ENCODE measurements at places on chromosomes 5 and 9.

DNA sequence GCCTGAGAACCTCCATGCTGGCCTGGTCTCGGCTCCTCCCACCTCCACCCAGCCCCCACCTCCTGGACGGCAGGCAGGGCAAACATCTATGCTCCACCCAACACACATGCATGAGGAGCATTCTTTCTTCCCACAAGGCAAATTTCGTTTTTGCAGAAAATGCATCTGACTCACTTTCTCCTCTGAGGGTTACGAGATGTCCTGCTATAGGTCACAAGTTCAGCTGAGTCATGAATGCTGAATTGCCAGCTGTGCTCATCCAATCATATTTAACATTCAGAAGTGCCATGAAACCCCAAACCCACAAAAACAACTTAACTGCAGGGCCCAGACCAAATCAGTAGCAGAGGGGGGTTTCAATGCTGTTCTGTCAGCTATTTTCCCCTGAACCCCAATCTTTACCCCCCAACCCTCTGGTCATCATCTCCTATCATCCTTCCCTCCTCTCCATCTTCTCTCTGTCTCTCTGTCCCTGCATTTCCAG, 39.0 kb upstream of the OSMR start:
- peak; percentile 11 for DNase-seq

DNA sequence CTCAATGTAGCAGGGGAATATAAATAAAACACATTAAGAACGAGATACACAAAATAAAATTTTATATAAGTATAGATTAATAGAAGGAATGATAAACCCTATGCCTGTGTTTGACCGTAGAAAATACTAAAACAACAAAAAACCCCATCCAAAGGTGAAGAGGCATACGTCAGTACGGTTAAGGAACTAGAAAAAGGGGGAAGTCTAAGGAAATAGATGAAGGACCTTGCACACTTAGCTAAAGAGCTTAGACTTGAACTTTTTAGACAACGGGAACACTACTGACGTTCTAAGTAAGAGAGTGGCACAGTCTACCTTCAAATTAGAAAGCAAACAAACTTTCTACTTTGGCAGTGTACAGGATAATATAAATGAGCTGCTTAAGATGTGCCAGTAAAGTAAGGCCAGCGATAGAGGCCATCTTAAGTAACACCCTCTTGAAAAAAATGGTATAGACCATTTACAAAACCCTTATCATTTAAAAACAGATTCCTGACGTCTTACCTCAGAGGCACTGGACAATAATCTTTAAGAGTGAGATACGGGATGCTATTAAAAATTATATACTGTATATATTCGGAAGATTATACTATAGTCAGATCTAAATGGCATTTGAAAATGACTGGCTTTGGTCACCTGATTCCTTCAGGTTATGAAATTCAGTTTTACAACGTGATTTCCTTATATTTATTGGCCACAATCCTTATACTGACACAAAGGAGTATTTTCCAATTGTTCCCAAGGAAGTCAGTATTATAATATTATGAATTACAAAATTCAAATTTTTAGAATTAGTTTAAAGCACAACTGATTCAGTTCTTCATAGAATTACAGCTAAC, 8.5 kb downstream of the PANK3 start:
- no peak for DNase-seq

GRCh38 chr5:167725741-167726140, 565.7 kb upstream of the WWC1 start:
- no peak for DNase-seq

- DNase-seq, result no peak
Observed at GRCh38 chr5:91311168-91311696, 71.9 kb downstream of the ARRDC3 start.

DNA sequence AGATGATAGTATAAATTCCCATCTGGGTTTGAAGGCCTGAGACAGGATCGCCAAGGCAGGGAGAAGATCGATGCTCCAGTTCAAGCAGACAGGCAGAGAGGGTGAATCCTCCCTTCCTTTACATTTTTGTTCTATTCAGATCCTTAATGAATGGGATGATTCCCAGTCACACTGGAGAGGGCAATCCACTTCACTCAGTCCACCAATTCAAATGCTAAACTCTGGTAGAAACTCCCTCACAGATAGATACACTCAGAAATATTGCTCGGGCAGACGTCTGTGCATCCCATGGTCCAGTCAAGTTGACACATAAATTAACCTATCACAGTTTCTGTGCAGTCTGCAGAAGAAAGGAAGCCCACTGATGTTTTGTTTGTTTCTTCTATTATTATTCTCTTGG, 193.1 kb upstream of the ZNF462 start:
- DNase-seq, result no peak

GRCh38 chr5:129459450-129459776, 685 bp upstream of the ADAMTS19 start:
- no peak for DNase-seq

- DNase-seq, result no peak
Observed at GRCh38 chr5:72619251-72619650, 112.0 kb upstream of the ZNF366 start.

- DNase-seq, result no peak
Observed at GRCh38 chr9:83956086-83956435, 24.0 kb downstream of the HNRNPK start.

GRCh38 chr5:60206234-60206633, 312.7 kb upstream of the PDE4D start:
- no peak for DNase-seq

GRCh38 chr9:95085861-95086563, 231.5 kb downstream of the FANCC start:
- DNase-seq, result no peak

GRCh38 chr5:175922192-175922885, 45.8 kb downstream of the THOC3 start:
- no peak for DNase-seq

GRCh38 chr5:107736638-107737037, 65.9 kb upstream of the EFNA5 start:
- DNase-seq, result no peak

- no peak for DNase-seq
Observed at GRCh38 chr5:146917931-146918330, 39.4 kb upstream of the PPP2R2B start.

DNA sequence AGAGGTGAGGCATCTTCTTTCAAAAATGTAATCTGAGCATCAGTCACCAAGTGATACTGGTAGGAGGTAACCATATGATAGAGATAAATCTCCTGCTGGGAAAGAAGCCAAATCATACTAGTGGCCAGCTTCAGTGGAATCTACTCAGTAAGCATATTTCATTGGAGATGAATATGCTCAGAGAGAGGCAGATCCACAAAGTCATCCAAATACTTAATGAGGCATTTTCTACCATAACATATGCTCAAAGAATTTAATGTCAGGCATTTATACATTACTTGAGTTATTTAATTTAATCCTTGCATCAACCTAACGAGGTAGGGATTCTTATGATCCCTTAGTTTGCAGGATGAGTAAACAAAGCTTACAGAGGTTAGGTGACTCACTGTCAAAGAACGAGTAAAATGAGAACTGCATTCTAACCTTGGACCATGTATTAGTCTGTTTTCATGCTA, 50.9 kb upstream of the DMRTA1 start:
- no peak for DNase-seq

DNA sequence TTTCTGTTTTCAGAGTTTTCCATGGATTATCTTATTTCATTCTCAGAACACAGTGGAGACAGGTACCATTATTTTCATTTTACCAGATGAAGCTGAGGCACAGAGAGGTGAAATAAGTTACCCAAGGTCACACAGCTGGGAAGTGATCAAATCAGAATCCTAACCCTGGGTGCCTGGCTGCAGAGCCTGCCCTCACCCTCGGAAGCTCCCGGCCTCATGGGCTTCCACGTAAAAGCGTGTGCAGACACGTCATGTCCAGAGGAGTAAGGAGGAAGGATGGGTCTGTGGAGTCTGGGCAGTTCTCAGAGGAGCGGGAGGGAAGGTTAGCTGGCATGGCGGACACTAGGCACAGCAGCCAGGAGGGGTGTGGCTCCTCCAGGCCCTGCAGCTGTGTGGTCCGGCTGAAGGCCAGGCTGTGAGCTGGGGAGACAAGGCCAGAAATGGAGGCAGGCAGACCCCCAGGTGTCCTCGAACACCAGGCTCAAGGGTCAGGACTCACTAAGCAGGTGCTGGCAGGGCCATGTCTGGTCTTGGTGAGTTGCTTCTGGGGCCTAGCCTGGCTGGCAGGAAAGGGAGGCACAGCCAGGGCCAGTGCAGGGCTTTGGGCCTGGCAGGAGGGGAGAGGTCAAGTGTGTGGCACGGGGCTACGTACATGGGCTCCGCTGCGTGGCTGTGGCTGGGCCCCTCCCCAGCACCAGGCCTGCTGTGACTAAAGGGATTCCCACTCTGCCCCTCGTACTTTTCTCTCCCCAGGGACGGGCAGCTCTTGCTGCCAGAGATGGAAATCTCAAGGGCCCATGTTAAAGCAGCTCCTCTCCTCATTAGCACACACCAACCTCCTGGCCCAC, 5.6 kb downstream of the TBC1D9B start:
- no peak for DNase-seq

DNA sequence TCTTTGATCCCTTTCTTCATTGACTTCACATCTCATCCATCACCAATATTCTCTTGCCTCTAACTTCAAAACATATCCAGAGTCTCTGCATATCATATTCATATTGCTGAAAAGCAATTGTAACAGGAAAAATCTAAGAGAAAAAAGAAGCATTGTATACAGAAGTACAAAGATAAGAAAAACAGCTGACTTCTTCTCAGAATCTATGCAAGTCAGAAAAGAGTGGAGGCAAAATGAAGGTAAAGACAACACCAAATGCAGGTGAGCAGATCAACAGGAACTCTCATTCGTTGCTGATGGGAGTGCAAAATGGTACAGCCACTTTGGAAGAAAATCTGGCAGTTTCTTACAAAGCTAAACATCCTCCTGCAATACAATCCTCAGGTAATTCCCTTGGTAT, 155.6 kb downstream of the PHF2 start:
- no peak for DNase-seq

GRCh38 chr9:21964925-21965385, 29.2 kb downstream of the CDKN2A start:
- DNase-seq, result peak; percentile 21

DNA sequence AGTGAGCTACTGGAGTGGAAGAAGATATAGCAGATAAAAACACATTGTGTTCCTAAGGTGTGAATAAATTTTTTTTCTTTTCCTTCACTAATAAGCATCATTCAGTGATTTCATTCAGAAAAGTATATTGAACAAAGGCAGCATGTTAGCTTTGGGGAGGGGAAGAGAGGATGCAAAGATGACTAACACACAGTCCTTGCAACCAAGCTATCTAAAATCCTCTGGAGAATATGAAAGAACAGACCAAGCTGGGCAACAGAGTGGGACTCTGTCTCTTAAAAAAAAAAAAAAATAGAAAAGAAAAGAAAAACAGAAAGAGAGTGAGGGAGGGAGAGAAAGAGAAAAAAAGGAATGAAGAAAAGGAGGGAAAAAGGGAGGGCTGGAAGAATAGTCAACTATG, 22.3 kb upstream of the OMD start:
- no peak for DNase-seq

DNA sequence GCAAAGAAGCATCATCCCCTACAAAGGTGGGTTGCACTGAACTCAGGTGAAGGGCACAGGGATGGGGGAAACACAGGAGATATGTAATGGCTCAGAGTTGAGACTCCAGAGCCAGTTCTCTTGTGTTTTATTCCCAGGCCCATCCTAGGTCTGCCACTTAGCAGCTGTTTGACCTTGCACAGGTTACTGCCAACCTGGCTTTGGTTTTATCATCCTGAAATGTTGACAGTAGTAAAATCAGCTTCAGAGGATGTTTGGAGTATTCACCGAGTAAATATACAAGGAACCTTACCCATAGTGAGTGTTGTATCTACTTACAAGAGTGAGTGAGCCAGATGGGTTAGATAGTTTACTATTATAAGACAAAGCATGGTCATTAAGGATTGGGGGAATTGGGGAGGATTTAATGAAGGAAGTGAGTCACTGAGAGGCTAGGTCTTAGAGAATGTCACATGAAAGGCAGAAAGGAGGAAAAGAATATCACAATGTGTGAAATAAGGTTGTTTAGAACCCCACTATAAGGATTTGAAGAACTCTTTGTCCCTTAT, 141.3 kb downstream of the MAN2A1 start:
- no peak for DNase-seq

GRCh38 chr5:61943713-61944112, 362.3 kb upstream of the KIF2A start:
- DNase-seq, result no peak

DNA sequence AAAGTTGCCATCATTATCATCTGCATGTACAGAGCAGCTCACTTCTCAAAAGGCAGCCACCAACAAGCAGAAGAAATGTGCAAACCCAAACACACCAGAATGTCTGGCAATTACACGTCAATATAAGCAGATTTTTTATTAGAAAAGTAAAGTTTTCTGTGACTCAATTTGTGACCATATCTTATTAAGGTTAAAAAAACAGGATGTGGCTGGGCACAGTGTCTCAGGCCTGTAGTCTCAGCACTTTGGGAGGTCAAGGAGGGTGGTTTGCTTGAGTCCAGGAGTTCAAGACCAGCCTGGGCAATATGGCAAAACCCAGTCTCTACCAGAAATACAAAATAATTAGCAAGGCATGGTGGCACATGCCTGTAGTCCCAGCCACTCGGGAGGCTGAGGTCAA, 176.7 kb downstream of the FANCC start:
- DNase-seq, result no peak

DNA sequence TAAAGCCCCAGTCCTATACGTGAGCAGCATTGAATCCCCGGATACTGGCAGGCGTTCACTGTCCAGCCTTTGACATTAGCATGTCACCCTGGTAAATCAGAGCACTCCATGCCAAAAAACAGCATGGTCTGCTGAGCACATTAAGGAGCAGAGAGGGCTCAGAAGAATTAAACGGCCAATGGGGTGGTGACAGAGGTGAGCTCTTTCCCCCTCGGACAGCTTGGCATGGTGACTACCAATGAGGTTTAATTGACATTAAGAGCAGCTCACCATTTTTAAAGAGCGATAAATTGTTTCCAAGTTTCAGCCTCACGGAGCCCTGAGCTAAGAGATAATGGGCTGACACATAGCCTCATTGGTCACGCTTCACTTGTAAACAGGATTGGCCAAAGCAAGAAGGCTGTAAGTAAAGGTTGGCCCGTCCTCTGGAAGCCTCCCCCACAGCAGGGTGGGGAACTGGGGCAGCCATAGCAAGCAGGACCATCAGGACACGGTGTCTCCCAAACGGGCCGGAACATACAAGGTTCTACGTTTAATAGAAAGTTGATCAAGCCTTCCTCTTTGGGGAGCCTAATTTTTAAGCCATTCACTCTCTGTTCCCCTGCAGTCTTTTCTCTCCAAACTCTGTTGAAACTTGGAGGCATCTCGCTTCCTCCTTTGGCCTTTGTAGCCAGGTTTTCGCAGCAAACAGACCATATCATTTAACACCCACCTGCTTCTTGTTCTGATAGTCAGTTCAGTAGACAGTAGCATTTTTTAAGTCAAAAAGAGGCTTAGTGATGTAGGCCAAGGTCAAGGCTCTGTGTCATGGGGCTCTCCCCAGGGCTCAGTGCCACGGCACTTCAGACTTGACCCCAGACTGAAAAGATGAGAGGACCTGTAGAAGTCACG, 25.9 kb downstream of the QRFP start:
- DNase-seq, result no peak
